ENCODE measurements at places on chromosomes 3 and 15.

DNA sequence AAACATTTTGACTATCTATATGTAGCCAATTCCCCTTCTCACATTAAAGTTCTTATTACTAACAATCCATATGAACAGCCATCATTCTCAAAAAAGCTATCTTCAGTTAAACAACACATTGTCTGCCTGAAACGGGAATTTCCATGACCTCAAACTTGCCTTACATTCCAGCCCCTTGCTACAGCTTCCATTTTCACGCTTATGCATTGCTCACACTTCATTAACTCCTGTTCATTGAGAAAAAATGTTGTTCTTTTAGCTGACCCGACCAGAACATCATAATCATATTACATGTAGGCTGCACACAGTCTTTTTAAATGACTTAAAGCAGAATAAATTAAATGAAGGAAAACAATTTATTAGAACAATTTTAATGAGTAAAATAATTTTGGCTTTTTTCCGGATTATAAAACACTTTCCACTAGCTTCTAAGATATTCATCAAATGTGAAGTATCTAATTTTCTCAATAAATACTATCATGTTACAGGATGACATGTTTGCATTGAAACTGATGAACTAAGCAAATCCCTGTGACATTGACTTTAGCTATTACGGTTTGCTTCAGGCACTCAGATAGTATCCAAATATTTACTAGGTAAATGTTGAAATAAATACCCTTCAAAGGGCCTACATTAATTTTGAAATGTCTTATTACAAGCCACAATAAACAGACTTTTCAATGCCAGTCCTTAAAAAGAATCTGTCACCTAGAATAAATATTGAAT is 49.9 kb downstream of the P3H2 start:
- DNase-seq: no peak

DNA sequence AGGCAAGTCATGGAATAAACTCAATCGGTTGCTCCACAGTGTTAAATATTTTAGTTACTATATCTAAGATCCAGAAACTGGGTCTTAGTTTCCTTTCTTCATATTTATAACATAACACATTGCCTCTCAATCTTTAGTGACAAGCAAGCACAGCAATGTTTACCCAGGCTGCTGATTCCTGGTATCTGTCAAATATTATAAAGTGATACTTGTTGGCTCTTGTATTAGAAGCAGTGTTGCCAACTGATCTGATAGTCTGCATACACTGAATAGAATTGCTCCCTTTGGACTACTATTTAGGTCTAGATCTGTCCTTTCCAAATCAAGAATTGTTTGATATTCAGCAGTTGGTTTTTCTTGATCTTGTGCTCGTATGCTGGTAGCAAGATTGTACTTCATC is 7.2 kb upstream of the HHLA2 start:
- DNase-seq: no peak

DNA sequence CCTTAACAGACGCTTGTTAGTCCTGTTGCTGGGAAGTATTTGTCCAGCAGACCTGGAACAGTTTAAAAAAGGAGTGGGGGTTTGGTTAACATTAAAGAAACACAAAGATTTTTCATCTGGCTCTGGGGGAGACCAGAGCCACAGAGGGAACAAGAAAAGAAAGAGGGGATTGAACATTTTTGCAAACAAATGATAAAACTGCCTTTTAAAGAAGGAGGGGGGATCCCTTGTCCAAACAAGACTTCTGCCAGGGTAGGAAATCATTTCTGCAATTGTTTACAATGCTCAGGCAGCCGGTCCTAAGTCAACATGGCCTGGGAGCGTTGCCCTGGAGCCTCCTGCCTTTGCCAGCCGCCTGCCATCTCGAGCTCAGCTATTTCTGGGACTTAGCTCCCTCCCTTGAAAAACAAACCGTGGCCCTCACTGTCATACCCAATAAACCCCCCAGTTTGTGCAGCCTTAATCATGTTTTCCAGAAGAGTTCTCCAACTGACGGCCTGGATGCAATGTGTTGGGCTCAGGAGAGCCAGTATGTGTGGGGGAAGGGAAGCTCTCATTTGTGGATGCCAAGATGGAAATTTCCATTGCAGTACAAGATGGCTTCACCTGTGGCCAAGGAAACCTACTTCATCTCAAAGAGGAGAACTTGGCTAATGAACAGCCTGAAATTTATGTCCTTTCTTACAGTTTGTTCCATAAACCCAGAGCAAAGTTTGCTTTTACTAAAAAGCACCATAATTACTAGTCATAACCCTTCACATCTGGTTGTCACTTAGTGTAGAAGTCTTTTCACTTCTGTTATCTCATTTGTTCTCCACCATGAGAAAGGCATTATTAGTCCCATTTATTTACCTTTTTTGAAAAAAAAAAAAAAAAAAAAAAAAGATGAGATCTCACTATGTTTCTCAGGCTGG is 75.9 kb upstream of the RNU6-1 start:
- DNase-seq: no peak

GRCh38 chr3:59680919-59681318 is 631.1 kb upstream of the CFAP20DC start:
- no peak for DNase-seq

GRCh38 chr3:64266065-64266931 is 41.0 kb upstream of the PRICKLE2 start:
- no peak for DNase-seq

GRCh38 chr3:183807209-183807728 is 18.1 kb downstream of the MAP6D1 start:
- DNase-seq: no peak

DNA sequence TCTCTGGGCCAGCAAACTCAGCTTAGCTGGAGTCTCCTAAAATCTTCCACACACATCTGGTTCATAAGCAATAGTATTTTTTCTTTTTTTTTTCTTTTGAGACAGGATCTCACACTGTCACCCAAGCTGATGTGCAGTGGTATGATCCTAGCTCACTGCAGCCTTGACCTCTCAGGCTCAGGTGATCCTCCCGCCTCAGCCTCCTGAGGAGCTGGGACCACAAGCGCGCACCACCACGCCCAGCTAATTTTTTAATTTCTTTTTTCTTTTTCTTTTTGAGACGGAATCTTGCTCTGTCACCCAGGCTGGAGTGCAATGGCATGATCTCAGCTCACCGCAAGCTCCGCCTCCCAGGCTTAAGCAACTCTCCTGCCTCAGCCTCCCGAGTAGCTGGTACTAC is 34.3 kb downstream of the RNU5B-1 start:
- no peak for DNase-seq

DNA sequence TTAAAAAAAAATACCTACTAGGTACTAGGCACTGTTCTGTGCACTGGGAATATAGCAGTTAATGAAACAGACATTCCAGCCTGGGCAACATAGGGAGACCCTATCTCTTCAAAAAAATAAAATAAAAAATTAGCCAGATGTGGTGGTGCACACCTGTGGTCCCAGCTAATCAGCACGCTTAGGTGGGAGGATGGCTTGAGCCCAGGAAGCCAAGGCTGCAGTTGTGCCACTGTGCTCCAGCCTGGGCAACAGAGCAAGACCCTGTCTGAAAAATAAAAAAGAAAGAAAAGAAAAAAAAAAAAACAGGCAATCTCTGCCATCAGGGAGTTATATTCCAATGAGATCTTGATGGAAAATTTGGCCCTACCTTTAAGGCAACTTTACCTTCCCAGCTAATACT is 115.1 kb upstream of the FLNB start:
- DNase-seq: no peak

- no peak for DNase-seq
These were observed 112.5 kb upstream of the THBS1 start for GRCh38 chr15:39468331-39468730.

- no peak for DNase-seq
These were observed 56.5 kb downstream of the LRRC28 start for GRCh38 chr15:99307735-99308134.

DNA sequence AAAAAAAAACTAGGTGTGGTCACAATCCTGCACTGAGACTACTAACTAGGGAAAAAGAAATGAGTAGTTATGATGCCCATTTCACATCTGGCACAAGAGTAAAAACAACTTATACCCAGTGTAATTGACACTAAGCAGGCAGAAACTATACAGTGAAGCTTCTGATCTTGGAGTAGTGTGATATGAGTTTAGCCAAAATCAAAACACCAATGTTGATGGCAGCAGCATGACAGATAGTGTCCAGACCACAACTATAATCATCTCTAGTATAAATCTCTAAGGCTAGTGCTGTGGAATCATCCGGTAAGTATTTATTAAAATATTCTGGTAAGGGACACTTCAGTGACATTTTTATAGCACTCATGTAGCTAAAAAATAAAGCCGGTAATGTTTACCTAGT is 108.5 kb upstream of the EPHA6 start:
- no peak for DNase-seq

- DNase-seq: no peak
These were observed 659 bp upstream of the ARRDC4 start for GRCh38 chr15:97959724-97960363.

DNA sequence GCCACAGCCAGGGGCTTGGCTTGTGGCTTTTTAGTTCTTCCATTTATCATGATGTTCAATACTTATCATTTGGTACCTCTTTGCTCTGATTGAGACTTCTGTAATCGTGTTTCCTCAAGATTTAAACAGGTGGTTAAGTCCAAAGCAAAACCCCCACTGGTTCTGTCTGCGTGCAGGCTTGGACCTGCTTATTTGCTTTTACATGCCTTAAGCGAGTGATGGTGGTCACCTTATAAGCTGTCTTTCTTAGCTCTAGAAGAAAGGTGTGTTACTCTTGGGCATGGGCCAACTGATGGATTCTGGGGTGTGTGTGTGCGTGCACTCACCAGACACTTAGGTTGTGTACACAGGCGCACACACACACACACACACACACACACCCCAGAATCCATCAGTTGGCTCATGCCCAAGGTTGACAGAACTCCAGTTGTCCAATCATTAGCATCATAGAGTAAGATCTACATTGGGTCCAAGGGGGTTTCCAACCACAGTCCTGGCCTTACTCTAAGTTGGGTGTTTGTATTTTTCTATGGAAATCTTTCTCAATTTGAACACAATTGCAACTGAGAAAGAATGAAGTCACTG is 1.2 kb downstream of the MYZAP start:
- DNase-seq: no peak

DNA sequence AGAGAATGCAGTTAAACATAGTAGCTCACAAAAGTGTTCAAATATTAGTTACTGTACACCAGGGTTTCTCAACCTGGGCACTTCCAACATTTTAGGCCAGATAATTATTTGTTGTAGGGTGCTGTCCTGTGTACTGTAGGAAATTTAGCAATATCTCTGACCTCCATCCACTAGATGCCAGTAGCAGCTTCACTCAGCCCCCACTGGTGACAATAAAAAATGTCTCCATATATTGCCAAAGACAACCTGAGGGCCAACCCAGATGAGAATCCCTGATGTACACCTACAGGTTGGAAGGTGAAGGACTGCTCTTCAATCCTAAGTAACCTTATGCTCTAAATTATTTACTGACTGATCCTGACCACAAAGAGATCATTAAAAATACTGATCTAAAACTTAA is 32.5 kb downstream of the DCUN1D1 start:
- DNase-seq: no peak

GRCh38 chr3:59258550-59259260 is 208.9 kb upstream of the CFAP20DC start:
- no peak for DNase-seq

- no peak for DNase-seq
These were observed 102.5 kb downstream of the ZMAT3 start for GRCh38 chr3:178969004-178969700.

GRCh38 chr3:168951884-168952283 is 711.6 kb downstream of the MECOM start:
- DNase-seq: no peak

DNA sequence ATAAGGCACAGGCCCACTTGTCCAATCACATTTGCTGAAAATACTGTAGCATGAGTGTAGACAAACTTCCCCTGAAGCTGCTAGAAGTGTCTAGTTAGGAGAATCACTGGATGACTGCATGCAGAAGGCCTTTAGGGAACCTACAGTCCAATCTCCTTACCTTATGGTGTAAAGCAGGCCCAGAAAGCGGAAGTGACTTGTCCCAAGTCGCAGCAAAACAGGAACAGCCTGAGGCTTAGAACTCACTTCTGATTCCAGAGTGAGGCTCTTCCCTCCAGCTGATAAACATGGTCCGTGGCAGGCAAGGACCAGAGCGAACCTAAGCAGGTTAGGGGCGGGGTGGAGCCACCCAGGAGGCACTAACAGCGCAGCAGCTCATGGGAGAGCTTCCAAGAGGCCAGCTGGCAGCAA is 2.5 kb downstream of the GRAMD2A start:
- no peak for DNase-seq

DNA sequence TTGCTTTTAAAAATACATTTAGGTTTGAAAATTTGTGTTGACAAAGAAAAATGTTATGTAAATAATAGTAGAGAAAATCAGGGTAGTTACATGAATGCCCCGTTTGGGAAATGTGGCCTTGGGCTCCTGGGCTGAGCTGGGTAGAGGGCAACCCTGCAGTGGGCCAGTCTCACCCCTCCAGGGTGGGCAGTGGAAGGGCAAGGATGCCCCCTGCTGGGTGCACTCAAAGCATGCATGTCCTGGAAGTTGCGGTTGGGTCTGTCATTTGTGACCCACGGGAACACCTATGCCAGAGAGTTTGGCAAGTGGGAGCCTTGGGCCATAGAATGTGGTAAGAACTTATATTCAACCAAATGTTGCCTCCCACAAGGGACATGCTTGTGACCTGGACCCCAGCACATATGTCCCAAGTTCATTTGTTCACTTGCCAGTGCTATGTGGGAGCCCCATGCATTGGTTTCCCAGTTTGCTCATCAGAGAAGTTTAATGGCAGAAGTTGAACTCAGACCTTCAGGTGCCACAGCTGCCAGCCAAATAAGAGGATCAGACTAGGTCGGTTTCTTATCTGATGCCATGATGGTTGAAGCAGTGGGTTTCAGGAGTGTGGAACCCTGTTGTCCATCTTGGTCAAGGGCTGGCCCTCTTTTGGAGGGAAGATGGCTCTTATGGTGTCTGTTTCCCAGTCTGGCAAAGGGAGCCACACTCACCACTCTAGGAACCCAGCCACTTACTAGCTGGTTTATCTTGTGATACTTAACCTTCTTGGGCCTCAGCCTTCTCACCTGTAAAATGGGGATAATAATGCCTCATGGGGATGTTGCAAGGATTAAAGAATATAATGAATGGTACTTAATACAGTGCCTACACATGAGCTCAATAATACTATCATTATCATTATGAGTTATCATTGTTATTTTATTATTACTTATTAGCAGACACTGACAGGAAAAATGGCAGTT is 2.5 kb upstream of the PLCB2 start:
- DNase-seq: peak; percentile 62

DNA sequence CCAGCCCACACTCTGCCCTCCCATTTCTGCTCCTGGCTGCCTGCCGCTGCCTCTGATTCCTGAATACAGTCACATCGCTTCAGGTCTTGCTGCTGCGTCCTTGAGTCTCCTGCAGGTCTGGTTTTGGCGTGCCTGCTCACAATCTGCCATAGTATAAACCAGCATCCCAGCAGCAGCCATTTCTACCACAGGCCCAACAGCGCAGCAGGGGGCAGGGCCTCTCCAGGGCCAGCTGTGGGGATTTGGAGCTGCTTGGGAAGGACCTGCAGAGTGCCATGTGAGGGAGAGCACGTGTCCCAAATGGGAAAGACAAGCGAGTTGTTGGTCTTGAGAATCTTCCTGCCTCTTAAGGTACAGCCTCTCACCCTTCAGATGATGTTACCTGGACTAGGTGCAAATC is 398.3 kb upstream of the PPP2R3A start:
- DNase-seq: no peak
